ENCODE measurements at places on chromosomes 5 and 9. TPM values are rescaled to one million over a fixed set of nuclear protein-coding genes. Genes with fewer than 3 reads are reported as not detected.

- DNase-seq = no peak
Observed at GRCh38 chr5:35698047-35698808, 80.6 kb downstream of the SPEF2 start.

Gene WNT8A
- total RNA-seq = not detected

GRCh38 chr5:40630126-40630525 is 49.6 kb upstream of the PTGER4 start:
- DNase-seq = no peak

- no peak for DNase-seq
Observed at GRCh38 chr9:124218987-124219461, 38.7 kb upstream of the NEK6 start.

DNA sequence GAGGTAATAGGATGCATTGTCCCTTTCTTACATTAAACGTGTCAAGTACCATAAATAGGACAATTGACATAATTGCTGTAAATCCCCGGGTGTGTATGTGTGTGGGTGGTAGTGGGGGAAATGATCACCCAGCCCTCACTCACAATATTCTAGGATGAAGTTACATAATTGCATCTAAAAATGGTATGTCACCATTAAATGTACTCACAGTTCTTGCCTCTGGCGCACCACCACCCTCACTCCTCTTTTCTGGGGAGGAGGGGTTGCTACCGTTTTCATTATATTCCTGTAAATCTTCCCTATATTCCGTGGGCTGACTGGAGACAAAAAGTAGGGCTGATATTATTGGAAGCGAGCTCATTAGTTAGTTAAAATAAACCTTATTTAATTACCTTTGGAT is 563.8 kb downstream of the TLR4 start:
- no peak for DNase-seq

DNA sequence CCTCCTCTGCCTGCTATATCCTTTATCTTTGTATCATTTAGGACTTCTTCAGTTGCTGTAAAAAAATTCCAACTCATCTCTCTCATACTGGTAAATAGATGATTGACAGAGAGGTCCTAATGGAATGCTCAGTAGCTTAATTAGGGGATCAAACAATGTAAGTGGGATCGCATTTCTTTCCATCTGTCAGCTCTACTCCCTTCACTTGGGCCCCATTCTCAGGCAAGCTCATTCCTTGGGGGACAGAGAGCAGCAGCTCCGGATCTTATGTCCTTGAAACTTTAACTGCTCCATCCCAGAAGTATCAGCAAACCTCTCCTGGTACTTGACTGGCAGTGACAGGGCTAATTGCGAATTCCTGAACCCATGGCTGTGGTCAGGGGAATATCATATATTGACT is 146.7 kb downstream of the YTHDC2 start:
- DNase-seq = no peak

GRCh38 chr5:38383701-38384100 is 125.3 kb downstream of the EGFLAM start:
- DNase-seq = no peak

Gene SPATA6L
- total RNA-seq = 0.44 TPM

GRCh38 chr5:5483880-5484598 is 61.6 kb downstream of the ICE1 start:
- DNase-seq = no peak
